ENCODE measurements at places on chromosomes 11 and 22.

DNA sequence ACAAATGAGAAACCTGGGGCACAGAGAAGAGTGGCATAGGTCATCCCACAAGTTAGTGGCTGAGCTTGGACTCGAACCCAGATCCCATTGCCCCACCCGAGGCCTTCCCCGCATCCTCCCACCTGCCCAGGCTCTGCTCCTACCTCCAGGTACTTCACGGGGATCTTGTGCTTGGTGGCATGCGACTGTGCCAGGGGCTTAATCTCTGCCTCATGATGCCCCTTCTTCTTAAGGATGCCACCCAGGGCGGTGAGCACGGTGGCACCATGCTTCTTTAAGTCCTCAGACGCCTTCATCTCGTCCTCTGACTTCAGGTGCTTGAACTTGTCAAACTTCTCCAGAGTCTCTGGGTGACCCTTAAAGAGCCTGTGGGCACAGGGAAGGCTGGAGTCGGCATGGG lies 6.4 kb downstream of the MB start:
- no peak for DNase-seq

- no peak for DNase-seq
These were observed 70.7 kb upstream of the AKIP1 start for GRCh38 chr11:8839957-8840945.

DNA sequence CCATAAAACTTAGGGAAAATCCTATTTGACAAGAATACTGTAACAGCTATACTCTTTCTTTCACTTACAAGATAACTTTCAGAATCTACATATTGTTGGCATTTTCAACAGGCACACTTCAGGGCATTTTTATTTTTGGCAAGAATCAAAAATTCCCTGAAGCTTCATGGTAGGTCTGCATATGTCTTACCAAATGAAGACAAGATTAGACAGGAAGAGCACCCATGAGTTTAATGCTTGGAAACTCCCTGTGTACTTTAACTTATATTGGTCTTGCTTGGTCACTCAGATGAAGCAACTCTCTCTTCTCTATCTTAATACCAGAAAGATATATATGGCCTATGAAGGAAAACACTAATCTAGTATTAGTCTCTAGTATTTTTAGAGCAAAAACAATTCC lies 137.7 kb downstream of the ATG16L2 start:
- DNase-seq: no peak

- no peak for DNase-seq
These were observed 114.9 kb downstream of the NAV2 start for GRCh38 chr11:19827399-19828135.

DNA sequence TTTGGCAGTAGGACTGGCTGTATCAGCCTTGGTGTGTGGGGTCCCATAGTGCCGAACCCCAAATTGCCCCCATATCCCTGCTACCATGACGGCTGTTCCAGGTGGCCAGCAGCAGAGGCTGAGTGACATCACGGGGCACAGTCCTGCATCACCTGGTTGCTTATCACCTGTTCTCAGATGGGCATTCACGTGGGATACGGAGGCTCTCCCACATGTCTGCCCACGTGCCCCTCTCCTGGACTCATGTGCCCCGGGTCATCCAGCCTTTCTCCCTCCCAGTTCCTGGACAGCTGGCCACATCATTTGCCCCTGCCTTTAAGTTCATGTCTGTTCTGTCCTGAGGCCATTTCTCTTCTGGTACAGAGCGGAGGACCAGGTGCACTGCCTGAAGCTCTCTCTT lies 431.0 kb upstream of the B3GAT1 start:
- DNase-seq: no peak

DNA sequence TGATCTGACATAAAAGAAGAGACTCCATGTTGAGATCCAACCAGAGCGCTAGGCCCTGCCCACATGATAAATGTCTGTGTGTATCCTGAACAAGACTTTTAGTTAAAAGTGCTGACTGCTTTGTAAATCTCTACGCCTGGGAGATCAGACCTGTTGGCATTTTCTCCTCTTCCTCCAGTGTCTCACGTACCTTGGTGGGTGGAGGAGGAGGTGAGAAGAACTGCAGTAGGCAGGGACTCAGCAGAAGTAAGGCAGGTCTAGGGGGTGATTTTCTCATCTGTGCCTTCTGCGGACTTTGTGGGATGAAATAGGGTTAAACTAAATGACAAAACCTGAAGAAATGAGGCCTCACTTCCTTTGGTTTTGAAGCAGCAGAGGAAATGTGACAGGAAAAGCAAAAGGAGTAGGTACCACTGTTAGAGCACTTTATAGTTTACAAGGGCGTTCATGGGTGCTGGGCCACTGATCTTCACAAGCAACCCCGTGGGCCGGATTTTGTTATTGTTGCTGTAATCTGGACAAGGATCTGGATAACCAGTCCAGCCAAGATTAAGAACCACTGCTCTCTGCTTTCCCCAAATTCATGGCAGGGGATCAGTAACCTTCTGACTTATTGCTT lies 36.7 kb upstream of the PLET1 start:
- no peak for DNase-seq

- no peak for DNase-seq
These were observed at the start of gene LUZP2 for GRCh38 chr11:24496736-24497725. LUZP2 (plus strand) TSS chr11:24497053.

GRCh38 chr11:119416606-119417580 lies 6.1 kb downstream of the THY1 start:
- DNase-seq: peak; percentile 49

- DNase-seq: no peak
These were observed 88.4 kb upstream of the BID start for GRCh38 chr22:17862646-17863181.

DNA sequence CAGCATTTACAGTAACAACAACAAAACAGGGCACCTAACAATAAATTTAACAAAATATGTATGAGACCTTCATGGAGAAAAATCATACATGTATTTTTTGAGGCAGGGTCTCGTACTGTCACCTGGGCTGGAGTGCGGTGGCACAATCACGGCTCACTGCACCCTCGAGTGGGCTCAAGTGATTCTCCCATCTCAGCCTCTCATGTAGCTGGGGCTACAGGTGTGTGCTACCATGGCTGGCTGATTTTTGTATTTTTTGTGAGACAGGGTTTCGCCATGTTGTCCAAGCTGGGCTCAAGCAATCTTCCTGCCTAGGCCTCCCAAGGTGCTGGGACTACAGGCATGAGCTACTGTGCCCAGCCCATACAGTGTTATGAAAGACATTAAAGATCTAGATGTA lies 278.1 kb downstream of the SWAP70 start:
- no peak for DNase-seq

- DNase-seq: no peak
These were observed at the start of gene AMPD3 for GRCh38 chr11:10454878-10455631. AMPD3 (plus strand) TSS chr11:10455264; CDS start chr11:10461520, 6,256 bp downstream.

DNA sequence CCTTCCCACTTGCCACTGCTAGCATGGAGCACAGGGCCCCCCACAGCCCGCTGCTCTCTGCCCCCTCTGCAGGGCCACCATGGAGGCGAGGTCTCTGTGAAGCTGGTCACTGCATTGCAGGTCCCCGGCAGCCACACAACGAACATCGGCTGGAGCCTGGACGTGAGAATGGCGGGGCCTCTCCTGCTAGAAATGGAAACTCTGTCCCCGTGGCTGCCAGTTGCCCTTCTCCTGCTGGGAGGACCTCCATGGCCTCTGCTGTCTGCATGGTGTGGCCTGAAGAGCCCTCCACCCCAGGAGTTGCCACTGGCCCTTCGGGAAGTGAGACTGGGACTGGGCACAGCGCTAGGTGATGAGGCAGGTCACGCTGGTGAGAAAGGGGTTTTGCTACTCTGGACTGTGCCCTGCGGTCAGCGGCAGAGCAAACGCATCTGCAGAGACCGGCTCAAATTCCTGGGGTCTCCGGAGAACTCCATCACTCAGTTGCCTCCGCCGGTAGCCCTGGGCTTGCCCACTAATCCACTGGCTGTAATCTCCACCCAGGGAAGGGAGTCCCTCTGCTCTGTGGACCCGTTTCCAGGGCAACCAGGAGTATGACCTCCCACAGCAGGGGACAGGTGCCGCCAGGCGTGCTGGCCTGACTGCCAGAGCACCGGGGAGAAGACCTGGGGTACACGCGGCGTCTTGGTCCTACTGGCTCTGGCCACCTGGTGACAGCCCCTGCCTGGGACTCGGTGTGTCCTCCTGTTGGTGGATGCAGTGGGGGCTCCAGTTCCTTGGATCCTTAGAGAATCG lies 806.3 kb downstream of the BRD1 start:
- DNase-seq: no peak

DNA sequence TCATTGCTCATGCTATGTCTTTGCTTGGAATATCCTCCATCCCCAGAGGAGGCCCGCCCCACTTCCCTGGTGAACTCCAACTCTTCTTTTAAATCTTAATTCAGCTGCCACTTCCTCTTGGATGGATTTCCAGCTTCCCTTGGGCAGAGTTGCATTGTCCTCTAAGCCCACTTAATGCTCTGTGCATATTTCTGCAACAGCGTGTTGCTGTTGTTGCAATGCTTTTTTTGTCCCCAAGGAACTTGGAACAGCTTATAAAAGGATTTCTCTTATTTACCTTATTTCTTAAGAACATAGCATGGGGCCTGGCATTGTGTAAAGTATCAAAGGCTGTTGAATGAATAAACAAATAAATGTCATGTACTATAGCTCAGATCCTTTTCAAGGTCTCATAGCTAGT lies 507.4 kb downstream of the METTL15 start:
- DNase-seq: no peak

DNA sequence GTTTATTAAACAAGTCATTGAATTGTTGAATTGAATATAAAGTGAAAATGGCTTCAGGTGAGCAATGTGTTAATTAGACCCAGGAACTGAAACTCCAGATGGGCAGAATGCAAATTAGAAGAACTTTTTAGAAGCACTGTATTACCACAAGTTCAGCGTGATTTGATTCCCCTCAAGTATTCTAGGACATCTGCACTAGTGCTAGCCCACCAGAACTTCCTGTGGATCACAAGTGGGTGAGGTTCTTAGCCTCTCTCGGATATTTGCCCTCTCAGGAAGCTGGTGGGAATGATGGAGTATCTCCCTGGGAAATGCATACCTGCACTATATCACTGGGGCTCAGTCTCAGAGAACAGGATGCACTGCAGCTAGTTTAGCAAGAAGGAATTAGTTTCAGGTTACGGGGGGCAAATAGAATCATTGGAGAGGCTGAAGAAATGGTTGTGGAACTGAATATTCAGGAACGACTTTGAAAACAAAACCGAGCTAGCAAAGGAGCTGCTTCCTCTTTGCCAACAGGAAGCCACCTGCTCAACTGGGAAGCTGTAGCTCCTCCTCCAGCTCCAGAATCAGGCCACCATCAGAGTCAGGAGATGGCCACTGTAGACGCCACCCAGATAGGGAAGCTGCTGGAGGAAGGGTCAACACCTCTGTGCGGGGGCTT lies 74.3 kb downstream of the DHCR7 start:
- no peak for DNase-seq

DNA sequence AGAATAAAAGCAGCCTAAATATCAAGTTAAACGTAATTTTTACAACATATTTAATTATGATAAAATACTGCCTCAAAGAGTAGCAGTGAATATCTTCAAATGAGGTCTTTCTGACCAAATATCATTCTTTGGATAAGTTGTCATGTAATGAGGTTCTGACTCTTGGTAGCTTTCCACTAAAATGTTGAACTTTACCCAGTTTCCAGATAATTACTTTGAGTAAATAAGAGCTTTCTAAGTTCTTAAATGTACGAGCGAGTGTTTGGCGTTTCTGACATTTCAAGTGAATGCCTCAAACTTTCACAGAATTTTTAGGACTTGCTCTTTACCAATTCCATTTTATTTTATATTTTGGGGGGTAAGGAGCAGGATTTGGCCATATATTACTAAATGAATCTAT lies 1515.2 kb downstream of the FAM181B start:
- no peak for DNase-seq

GRCh38 chr11:106306942-106307341 lies 229.5 kb downstream of the AASDHPPT start:
- DNase-seq: no peak

DNA sequence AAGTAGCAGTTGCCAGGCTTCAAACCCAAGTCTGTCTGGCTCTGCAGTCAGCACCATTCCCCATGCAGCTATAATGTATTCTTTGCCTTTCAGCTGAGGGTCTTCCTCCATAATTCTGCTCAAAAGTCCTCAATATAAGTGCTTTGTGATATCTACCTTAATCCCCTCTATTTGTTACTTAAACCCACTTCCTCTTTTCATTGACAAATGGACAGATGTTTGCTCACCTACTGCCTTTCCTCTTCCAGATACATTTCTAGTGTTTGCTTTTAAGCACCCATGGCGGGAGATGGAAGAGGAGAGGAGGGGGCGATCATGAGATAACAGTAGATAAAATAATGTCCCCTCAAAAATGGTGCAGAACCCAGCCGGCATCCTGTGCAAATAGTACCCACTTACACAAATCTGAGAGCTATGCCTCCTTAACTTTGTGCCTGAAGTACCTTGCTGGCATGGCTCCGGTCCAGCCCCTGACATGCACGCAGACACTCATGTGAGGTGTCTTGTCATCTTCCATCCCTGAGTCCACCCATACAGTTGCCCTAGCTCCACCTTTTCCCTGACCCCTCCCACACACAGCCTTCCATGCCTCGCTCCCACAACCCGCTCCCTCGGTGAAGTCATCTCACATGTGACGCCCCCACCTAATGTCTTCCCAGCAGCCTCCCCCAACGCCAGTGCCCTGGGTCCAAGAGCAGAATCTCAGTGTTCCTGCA lies 109.6 kb downstream of the TRIM29 start:
- DNase-seq: no peak

GRCh38 chr22:24393012-24393559 lies 34.3 kb upstream of the ADORA2A start:
- DNase-seq: no peak

- no peak for DNase-seq
These were observed 35.3 kb downstream of the GALNT18 start for GRCh38 chr11:11586465-11586864.

GRCh38 chr11:74819400-74819799 lies 70.8 kb downstream of the RNF169 start:
- no peak for DNase-seq

GRCh38 chr22:45284705-45285262 lies at the start of gene UPK3A:
UPK3A (plus strand) TSS chr22:45284949; CDS start chr22:45285014, 65 bp downstream.
- DNase-seq: no peak
